ENCODE measurements at places on chromosomes 1 and 21.
A peak's percentile ranks its signal among the peaks of the same experiment; 100 is the strongest.

DNA sequence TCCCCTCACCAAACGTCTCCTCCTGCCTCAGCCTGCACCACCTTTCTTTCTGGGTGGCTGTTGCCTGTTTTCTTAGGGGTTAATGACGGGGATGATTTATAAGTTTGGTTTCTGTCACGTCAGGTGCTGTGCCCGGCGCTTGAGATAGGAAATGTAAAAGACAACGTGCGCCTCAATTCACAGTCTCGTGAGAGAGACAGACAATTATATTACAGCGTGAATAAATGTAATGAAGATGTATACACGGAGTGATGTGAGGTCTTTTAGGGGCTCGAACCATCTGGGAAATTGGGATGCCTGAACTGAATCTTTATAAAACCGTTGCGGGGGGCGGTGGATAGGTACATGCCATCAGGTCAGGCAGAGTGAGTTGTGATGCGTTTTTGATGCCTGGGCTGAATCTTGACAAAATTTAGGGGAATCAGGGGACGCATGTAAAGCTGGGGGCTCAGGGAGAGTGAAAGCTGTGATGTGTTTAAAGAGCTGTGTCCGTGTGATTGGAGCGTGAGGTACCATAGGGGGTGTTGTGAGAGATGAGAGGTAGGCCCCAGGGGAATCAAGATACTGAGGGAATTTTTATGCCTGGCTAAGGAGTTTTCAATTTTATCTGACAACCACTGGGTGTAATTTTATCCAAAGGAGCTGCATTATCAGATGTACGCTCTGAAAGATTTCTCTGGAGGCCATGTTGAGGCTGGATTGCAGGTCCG, 831 bp downstream of the TIPRL start:
- DNase-seq, result no peak

DNA sequence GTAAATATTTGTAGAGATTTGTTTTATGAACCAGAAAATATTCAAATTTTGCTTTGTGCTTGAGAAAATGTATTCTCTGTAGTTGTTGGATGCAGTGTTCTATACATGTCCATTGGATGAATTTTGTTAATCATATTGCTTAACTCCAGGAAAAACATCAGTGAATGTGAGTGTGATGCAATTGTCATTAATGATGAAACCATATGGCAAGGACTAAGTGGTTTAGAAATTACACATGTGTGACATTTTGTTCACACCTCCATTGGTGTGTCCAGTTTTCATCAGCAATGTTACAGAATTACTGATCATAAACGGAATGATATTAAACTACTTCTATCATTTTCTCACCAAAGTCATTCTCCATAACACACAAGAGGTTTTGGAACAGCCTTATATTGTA, 151.8 kb upstream of the ST6GALNAC5 start:
- DNase-seq, result no peak

- DNase-seq, result no peak
Measured at GRCh38 chr1:241610056-241610815, 29.9 kb downstream of the CHML start.

GRCh38 chr1:108570128-108570527, 10.2 kb downstream of the EEIG2 start:
- peak; percentile 38 for DNase-seq
